ENCODE measurements at places on chromosomes 11 and 22. TPM values are rescaled to one million over a fixed set of nuclear protein-coding genes. Genes with fewer than 3 reads are reported as not detected.

OR8G1 gene
- total RNA-seq, result not detected

DNA sequence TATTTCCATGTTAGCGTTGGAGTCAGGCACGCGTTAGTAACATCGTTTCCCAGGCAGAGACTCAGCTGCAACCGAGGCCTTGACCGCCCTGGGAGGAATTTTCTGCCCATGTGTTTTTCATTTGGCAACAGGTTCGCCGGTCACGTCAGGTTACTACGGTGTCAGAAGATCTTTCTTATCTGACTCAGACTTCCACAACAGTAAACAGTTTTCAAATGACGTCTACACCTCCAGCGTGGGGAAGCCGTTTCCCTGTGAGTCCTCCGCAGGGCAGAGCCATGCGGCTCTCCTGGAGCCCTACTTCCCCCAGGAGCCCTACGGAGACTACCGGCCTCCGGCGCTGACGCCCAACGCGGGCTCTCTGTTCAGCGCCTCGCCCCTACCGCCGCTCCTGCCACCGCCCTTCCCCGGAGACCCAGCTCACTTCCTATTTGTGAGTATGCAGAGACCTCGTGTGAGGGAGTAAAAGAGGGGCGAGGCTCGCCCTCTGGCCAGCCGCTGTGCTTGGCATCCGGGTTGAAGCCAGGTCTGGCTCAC is 14.3 kb upstream of the POU2AF3 start:
- no peaks in the 10 kb centered on the region for H3K36me3 ChIP-seq
- no peak for DNase-seq
- H3K4me1 ChIP-seq, result no peaks in the 10 kb centered on the region
- no peak overlapping the region for H3K27ac ChIP-seq
- no peak overlapping the region for H3K4me3 ChIP-seq

DNA sequence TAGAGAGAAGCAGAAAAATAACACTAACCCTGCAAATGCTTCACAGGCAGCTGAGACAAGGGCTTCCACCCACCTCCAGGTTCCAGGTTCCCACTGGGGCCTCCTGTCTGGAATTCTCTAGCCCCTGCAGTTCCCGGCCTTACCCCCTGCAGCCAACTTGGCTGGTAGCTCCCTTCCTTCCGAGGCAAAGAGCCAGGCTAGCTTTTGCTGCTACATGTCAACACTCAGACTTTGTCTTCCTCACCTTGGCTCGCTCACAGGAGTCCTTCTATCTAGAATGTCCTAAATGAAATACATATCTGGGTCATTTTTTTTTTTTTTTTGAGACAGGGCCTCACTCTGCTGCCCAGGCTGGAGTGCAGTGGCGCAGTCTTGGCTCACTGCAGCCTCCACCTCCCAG is 9.9 kb upstream of the TTLL1 start:
- no peaks in the 10 kb centered on the region for H3K36me3 ChIP-seq
- no peak overlapping the region for H3K4me3 ChIP-seq
- no peak overlapping the region for H3K27ac ChIP-seq
- no peaks in the 10 kb centered on the region for H3K27me3 ChIP-seq
- no peak for DNase-seq

- no peaks in the 10 kb centered on the region for H3K36me3 ChIP-seq
- H3K27ac ChIP-seq, result no peak overlapping the region
- no peak for DNase-seq
- peak overlapping the region; percentile 88 for H3K4me3 ChIP-seq
- peaks cover 49% of the 10 kb centered on the region for H3K4me1 ChIP-seq
- no peaks in the 10 kb centered on the region for H3K27me3 ChIP-seq
Measured at GRCh38 chr11:72719551-72719950, 32.7 kb downstream of the ARAP1 start.

DNA sequence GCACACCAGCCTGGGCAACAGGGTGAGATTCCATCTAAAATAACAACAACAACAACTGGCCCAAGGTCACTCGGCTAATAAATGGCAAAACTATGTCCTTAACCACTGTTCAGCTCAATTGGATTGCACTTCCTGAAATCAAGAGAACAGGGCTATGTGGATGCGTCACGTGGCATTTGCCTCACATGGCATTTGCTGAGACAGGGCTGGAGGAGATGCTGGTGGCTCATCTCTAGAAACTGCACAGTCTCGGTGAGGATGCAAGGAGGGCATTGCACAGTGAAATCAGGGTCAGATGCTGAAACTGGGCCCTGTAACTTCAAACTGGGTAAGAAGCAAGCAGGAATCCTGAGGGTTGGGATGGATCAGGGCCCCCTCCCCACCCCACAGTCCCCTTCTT is 171.9 kb downstream of the BUD13 start:
- no peak for DNase-seq
- H3K4me1 ChIP-seq, result peaks cover 3% of the 10 kb centered on the region
- no peaks in the 10 kb centered on the region for H3K36me3 ChIP-seq
- H3K4me3 ChIP-seq, result no peak overlapping the region
- no peaks in the 10 kb centered on the region for H3K27me3 ChIP-seq

- no peaks in the 10 kb centered on the region for H3K27me3 ChIP-seq
- DNase-seq, result peak; percentile 38
- no peaks in the 10 kb centered on the region for H3K36me3 ChIP-seq
- no peak overlapping the region for H3K4me3 ChIP-seq
- H3K4me1 ChIP-seq, result peaks cover 9% of the 10 kb centered on the region
- no peak overlapping the region for H3K27ac ChIP-seq
Measured at GRCh38 chr11:17504330-17505107, 27.9 kb upstream of the ABCC8 start.
